ENCODE measurements at places on chromosomes 12 and 14.

- no peak for DNase-seq
These were observed 1259.2 kb downstream of the FSCB start for GRCh38 chr14:43247877-43248276.

- no peak for DNase-seq
These were observed 94.5 kb downstream of the AACS start for GRCh38 chr12:125159702-125160101.

GRCh38 chr14:71212683-71213107 is 305.4 kb downstream of the PCNX1 start:
- DNase-seq = no peak

- no peak for DNase-seq
These were observed 22.9 kb downstream of the PROX2 start for GRCh38 chr14:74852922-74853530.

GRCh38 chr12:68043435-68043834 is 54.2 kb downstream of the IFNG-AS1 start:
- DNase-seq = no peak

- no peak for DNase-seq
These were observed 337.5 kb downstream of the FLRT2 start for GRCh38 chr14:85867450-85867849.

DNA sequence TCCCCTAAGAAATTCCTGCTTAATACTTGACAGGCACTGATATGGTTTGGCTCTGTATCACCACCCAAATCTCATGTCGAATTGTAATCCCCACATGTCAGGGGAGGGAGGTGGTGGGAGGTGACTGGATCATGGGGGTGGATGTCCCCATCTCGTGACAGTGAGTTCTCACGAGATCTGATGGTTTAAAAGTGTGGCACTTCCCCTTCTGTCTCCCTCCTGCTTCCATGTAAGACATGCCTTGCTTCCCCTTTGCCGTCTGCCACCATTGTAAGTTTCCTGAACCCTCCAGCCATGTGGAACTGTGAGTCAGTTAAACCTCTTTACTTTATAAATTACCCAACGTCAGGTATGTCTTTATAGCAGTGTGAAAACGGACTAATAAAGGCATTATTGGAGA is 198.0 kb downstream of the FOXN3 start:
- DNase-seq = no peak

GRCh38 chr14:35362911-35363374 is 41.6 kb downstream of the NFKBIA start:
- no peak for DNase-seq

DNA sequence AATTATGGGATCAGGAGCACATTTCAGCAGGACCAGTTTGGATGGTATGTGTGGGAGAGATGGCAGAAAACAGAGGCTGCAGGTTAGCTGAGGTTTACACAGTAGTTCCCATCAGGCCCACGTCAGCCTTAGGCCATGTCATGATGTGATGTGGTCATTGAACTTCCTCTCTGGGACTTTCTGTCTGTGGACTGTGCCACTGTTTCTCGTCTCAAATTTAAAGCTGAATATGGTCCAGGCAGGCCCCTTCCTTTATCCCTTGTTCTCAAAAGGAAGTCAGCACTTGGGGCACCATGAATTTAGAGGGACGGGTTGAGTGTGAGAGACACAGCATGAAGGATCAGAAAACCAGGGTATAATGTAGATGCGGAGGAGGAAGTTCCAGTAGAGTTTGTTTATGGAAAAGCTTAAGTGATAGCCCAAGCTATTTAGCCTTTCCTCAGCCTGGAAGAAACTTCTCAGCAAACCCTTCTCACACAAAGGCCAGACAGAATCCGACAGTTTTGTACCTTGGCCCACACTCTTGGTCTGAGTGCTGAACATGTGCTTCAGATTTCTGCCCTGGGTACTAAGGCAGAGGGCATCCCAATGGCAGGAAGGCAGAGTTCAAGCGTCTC is 3.6 kb upstream of the IGFBP6 start:
- DNase-seq = no peak

- no peak for DNase-seq
These were observed 100.5 kb downstream of the MED13L start for GRCh38 chr12:116177017-116177416.

GRCh38 chr12:59736786-59737185 is 141.0 kb downstream of the SLC16A7 start:
- no peak for DNase-seq

DNA sequence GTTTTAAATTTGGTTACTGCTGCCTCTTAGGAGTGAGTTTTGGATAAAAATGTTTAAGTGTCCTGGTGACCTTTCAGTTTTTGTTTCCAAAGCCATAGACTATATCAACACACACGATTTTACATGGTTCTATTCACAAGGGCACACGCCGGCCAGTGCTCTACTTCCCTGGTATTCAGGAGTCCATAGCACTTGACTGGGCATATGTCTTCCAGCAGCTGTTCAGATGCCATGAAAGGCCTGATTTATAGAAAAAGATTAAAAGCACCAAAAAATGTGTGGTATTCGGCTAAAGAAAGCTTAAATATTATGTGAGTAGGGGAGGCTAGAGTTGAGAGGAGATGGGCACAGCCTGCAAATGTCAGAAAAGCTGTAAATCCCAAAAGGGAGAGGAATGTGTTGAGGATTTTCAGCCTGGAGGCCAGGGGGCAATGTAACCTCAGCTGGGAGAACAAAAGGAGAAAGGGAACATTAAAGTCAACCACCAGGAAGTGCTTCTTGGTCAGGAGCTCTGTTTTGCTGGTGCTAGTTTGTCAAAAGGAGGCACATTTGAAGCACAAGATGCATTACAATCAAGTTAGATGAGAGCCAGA is 478.4 kb downstream of the RAD51B start:
- no peak for DNase-seq

GRCh38 chr12:3086729-3087323 is 9.6 kb downstream of the TSPAN9 start:
- DNase-seq = no peak

GRCh38 chr12:53327435-53328042 is 6.1 kb upstream of the AAAS start:
- DNase-seq = no peak

DNA sequence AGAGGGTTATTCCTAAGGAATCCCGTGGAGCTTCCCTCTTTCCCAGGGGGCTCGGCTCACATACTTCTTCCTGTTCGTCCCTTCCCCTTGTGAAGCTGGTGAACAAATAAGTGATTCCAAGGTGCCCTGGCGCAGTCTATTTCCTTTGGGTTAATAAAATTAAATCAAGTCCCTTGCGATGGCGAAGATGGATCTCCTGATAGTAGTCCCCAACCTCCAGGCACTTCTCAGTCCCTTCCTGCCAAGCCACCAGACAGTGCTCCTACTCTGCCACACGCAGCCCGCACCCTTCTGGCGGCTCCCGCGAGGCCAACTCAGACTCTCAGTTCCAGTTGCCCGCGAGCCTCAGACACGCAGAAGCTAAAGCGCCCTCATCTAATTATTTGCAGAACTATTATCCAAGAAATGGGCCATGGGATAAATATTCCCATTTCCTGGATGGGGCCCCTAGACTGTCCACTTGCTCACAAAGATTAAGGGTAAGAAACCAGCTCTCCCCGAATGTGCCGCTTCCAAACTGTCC is 2.4 kb upstream of the SIX6 start:
- no peak for DNase-seq

- no peak for DNase-seq
These were observed 387 bp upstream of the IPO8 start for GRCh38 chr12:30696103-30696408.

GRCh38 chr12:105120551-105120950 is 13.0 kb downstream of the WASHC4 start:
- no peak for DNase-seq

DNA sequence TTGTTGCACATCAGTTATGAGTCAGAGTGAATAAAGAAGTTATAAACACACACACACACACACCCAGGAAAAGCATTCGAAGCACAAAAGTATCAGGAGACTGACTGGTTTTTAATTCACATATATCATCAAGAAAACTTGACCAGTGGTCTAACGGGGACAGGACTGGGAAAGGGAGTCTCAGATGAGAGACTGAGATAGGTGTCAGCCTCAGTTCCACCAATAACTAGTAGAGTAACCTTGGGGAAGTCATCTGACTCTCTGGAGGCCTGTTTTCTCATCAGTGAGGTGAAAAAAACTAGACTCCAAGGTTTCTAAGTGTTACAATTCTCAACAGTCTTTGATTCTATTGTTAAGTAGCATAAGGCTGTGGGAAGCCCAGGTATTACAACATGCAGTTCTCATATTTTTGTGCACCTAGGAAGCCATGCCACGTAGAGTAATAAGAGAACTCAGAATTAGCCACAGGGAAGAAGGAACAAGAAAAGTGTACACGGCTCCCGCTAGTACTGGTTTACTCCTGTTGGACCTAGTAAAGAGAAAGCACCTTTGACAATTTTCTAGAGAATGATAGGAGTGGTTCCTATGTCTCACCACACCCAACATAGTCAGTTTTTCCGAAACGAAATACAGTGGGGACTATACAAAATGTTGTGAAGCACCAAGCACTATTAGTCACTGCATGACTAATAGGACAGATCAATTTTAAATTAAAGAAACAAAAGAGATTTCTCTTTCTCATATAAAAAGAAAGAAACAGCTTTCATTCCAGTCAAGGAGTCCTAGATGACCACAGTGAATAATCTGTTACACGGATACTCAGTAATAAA is 5.0 kb downstream of the PPTC7 start:
- DNase-seq = peak; percentile 47

DNA sequence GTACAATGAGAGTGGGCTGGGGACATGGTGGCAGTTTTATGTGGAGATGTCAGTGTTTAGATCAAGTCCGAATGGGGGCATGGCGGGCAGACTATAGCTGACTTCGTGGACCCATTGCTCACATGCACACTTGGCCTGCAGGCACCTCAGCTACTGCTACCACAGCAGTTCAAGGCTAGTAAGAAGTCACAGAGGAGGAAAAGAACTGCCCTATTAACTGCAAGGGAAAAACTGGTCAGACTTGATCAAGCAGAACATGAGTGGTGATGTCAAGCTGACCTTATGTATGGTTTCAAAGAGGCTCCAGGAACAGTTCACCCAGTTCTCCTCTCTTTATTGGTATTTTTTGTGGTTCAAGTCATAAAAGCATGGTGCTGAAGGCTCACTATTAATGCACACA is 30.2 kb upstream of the FRS2 start:
- no peak for DNase-seq

DNA sequence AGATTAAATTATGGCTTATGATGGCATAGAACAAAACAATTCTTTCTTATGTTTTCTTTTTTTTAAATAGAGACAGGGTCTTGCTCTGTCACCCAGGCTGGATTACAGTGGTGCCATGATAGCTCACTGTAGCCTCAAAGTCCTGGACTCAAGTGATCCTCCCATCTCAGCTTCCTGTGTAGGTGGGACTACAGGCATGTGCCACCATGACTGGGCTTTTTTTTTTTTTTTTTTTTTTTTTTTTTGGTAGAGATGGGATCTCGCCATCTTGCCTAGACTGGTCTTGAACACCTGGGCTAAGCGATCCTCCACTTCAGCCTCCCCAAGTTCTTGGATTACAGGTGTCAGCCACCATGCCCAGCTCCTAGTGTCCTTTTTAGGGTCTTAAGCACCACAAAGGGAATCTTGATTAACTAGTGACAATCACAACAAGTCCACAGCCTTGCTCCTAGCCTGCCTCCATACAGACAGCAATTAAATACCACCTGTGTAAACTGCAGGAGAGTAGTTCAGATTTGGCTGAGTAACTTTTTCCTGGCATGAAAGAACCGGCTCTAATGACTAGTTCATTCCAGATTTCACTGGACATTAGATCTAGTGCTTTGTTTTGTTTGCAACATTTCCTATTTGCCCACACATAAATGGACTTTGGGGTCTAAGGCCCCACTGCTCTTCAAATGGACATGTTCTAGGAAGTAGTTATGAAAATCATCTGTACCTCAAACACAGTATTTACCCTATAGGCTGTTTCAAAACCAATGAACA is 61.6 kb downstream of the SH2B3 start:
- no peak for DNase-seq

GRCh38 chr12:115204957-115205754 is 521.2 kb upstream of the TBX3 start:
- DNase-seq = no peak

GRCh38 chr14:60487211-60487610 is 1.3 kb upstream of the C14orf39 start:
- no peak for DNase-seq

GRCh38 chr12:103827911-103828391 is 13.1 kb downstream of the NT5DC3 start:
- DNase-seq = no peak

GRCh38 chr14:60656686-60657455 is 7.6 kb upstream of the SIX1 start:
- DNase-seq = peak; percentile 54

DNA sequence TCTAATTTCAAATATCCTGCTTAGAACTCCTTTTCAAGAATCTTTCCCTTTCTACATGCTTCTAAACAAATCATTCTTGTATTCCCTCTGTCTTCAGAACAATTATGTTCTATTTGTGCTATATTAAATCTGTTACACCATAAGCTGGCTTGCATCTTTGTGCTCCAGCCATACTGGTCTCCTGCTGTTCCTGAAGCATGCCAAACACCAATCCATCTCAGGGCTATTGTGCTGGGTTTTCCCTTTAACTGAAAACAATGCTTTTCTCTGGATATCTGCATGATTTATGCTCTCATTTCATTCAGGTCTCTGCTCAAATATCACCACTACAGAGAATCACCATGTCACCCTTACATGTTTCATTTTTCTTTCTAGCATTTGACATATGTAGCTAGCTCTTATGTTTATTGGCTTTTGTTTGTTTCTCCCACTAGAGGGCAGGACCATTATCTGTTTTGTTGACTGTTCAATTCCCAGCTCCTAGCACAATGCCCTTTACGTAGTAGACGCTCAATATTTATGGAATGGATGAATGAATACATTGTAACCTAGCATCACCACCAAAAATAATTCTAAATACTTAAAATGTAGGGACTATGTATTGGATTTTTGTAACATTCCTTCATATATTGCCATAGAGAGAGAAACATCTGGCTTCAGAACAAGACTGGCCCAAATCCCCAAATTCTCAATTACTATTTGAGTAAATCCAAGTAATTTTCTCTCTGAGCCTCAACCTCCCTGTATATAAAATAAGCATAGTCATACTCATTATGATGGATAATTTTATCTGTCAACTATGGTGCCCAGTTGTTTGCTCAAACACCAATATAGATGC is 302.0 kb upstream of the SYT1 start:
- DNase-seq = no peak

- DNase-seq = no peak
These were observed 69.3 kb downstream of the ETV6 start for GRCh38 chr12:11718768-11719253.

All from GF-D8 (cell line).